ENCODE measurements at places on chromosomes 2 and 18.

GRCh38 chr2:207967121-207967520 lies 58.2 kb downstream of the PLEKHM3 start:
- no peak for DNase-seq

DNA sequence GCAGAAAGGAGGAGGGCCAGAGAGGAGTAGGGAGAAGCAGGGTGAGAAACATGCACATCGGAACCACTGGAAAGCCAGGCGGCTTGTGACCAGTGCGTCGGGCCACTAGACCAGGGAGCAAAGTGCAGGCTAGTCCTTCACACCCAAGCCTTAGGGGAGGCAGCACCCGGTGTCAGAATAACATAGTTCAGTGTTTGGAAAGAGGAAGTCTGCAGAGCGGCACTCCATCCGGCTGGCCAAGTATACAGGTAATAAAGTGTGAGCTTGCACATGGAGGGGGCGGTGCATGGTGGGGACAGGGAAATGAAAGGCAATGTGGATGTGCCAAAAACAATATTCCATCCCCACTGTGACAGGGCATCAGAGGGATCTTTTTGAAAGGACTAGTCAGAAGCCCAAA lies 69.7 kb downstream of the ZNF521 start:
- DNase-seq, result no peak

DNA sequence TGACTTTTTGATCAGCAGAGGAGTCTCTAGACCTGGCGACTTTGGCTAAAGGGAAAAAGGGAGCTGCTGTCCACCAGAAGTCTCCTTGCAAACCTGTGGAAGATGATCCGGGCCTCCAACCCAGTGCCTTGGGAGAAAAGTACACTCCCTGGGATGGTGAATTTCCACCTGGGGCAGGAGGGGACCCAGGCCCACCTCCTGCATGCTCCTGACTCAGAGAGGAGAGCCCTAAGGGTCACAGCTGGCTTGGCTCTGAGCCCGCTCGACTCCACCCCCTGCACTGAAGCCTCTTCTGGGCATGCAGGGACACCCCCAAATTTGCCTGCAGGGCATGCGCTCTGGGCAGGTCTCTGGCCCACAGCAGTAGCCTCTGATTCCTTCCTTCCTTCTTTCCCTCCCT lies 66.5 kb downstream of the PDCL3 start:
- DNase-seq, result no peak

- no peak for DNase-seq
These were observed 106.6 kb upstream of the STON1 start for GRCh38 chr2:48423376-48423775.

DNA sequence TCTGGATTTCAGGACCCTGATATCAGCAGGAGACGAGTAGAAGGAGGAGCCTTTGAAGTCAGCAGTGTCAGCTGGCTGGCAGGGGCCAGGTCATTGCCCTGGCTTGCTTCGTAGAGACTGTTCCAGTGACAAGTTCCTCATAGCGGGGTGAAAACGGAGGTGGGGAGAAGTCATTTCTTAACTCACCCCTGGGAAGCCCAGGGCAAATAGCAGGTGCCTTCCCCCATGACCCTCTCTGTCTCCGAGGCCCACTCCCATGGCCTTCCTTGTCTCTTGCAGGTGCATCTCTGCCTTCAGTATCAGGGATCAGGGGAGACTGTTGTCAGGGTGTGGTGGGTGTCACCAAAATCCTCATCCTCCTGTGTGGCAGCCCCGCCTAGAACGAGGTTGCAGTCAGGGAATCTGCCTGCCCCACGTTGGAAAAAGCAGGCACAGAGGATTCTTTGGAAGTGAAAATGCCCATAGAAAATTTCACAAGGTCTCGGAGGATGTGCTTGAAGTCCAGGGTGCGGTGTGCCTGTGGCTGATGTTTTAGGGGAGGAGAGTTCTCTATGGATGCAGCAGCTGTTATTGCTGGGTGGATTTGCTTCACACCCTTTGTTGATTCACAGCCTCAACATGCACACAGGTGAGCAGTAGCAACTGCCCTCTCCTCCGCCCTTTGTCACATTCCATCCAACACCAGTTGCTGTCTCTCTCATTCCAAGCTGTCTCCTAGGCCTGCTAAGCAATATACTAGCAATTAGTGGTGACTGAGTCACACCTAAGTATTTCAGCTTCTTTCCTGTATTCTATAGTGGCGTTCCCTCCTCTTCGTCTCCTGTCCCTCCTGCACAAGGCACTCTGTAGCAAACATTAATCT lies 142.6 kb upstream of the FHL2 start:
- no peak for DNase-seq

DNA sequence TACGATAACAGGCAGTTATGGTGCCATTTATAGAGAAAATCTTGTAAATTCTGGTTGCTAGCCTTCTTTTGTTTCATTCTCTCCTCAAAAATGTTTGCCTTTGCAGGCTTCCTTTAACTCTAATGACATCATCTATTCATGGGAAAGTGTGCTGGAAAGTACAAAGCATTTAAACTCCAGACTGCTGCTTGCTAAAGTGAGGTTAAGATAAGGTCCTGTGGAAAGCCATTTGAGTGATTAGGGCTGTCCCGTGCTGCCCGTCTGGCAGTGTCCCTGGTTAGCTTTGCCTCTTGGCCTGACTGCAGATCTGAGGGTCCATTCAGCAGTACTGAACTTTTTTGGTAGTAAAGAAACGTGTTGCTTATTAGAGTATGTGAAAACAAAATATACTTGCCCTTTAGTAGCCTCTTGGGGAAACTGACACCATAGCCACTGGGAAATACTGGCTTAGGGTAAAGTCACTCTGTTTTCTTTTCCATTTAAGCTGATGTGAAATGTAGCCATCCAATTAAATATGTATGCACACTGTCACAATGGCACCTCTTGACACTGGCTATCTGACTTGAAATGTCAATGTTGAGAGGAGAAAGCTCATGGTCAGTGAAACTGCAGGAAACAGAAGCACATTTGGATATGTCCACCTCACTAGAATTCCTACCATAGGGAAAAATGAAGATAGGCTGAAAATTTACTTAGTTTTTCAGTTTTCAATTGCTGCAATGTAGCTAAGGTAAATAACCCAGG lies 321.5 kb downstream of the SLC8A1 start:
- no peak for DNase-seq

DNA sequence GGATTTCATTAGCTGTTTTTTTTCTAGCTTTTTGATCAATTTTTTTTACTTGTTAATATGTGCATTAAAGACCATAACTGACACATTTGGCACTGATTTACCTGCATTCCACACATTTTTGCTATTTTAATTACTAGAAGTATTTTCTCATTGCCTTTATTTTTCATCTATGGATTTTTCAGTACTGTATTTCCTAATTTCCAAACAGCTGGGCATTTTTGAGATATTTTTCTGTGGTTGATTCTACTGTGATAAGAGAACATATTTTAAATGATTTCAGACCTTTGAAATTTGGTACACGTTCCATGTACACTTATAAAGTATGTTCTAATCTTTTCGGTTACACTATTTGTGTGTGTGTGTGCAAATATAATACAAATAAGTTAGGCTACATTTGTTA lies 135.3 kb downstream of the PARD3B start:
- no peak for DNase-seq

- no peak for DNase-seq
These were observed 185.4 kb downstream of the FBXO15 start for GRCh38 chr18:73962256-73962655.

- no peak for DNase-seq
These were observed 61.2 kb upstream of the RAB27B start for GRCh38 chr18:54767098-54767497.

- no peak for DNase-seq
These were observed 30.6 kb downstream of the SEPTIN10 start for GRCh38 chr2:109582928-109583895.

- no peak for DNase-seq
These were observed 66.8 kb upstream of the FOSL2 start for GRCh38 chr2:28325567-28326468.

DNA sequence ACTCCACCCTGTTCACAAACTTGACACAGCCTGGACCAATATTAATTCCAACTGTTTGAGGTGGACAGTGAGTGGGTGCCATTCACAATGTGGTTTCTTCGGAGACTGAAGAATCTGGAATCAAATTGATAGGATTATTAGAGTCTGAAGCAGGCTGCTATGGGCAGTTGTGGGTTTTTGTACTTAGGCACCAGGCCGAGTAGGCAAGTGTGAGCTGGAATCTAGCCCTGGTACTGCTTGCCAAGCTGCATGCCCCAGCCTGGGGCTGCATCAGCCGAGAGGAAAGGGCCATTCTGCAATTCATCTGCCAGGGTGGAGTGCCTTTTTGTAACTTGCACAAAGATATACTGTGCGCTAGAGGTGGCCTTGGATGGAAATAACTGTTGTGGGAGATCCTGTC lies 654.7 kb upstream of the FANCL start:
- DNase-seq, result peak; percentile 20

GRCh38 chr2:10712185-10712809 lies 9.1 kb upstream of the ATP6V1C2 start:
- DNase-seq, result no peak

GRCh38 chr18:75216212-75216910 lies 5.8 kb downstream of the TSHZ1 start:
- no peak for DNase-seq

- no peak for DNase-seq
These were observed 5.2 kb upstream of the SLC35F6 start for GRCh38 chr2:26758790-26759321.

- DNase-seq, result no peak
These were observed 87.2 kb downstream of the BCL11A start for GRCh38 chr2:60466161-60466702.

- no peak for DNase-seq
These were observed 84.0 kb downstream of the SH3RF3 start for GRCh38 chr2:109212836-109213563.

DNA sequence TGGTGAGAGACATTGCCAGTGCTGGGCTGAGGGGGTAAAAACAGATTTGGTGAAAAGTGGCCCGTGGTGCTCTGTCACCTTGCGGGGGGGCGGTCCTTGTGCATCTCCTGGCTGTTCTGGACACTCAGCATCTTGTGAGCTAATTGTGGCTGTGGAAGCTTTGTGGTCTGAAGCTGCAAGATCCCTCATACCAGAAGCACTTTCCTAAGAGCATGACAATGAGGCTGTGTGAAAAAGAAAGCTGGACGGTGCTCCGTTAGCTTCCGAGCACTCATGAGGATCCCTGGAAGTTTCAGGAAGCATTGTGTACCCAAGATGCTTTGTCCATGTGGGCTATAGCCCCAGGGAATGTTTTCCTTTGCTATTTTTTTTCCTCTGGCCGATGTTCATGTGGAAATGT lies 74.5 kb downstream of the CABLES1 start:
- DNase-seq, result no peak

DNA sequence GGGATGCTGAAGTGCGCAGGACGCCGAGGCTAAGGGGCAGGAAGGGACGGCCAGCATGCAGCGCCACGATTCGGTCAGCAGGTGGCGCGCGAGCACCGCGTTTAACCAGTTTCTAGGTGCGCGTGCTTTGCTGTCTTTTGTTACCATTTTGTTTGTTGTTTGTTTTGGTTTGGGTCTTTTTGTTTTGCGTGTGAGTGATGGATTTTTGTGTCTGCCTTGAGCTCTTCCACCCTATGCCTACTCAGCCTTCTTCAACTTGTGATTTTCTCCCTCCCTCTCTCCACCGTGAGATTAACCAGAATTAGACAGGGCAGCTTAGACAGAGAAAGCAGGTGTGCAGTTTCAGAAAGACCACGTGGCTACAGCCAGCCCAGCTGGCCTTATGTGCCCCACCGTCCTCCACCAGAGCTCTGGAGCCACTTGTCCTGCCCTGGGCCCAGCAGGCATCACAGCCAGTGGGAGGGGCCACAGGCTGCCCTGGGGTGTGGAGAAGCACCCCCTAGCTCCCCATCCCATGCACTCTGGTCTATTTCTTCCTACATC lies 180.2 kb downstream of the RNF144A start:
- DNase-seq, result peak; percentile 86

- DNase-seq, result no peak
These were observed 97.2 kb downstream of the RAB3GAP1 start for GRCh38 chr2:135149251-135149650.

DNA sequence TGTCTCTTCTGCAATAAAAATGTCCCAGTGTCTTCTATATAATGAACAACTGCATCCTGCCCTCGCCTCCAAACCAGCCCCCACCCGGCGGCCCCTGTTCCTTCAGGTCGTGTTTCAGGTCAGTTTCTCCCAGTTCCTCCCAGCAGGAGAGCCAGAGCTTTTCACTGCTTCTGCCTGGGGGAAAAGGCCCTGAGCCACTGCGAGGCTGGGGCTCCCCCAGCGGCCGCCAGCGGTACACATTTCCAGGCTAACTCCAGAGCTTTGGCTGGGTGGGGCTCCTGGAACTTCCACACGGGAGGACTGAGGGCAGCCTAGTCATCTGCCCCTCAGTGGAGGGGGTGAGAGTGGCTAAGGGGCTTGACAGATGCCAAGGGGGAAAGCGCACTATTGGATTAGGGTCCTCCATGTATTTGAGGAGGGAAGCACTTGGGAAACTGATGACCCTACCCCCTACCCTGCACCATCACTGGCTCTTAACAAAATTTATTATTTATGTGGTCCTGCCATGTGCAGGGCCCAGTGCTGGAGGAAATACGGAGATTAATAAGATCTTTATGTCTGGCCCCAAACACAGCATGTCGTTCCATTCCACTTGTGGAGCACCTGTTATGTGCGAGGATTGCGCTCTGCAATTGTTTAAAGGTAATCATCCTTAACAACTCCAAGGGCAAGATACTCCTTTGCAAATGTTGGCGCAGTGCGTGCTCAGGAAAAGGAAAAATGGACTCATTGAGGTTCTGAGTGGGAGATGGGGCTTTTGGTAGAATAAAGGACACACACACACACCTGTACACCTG lies 17.3 kb upstream of the CYS1 start:
- peak; percentile 75 for DNase-seq

- peak; percentile 62 for DNase-seq
These were observed 419.6 kb upstream of the POU3F3 start for GRCh38 chr2:104434318-104434792.

DNA sequence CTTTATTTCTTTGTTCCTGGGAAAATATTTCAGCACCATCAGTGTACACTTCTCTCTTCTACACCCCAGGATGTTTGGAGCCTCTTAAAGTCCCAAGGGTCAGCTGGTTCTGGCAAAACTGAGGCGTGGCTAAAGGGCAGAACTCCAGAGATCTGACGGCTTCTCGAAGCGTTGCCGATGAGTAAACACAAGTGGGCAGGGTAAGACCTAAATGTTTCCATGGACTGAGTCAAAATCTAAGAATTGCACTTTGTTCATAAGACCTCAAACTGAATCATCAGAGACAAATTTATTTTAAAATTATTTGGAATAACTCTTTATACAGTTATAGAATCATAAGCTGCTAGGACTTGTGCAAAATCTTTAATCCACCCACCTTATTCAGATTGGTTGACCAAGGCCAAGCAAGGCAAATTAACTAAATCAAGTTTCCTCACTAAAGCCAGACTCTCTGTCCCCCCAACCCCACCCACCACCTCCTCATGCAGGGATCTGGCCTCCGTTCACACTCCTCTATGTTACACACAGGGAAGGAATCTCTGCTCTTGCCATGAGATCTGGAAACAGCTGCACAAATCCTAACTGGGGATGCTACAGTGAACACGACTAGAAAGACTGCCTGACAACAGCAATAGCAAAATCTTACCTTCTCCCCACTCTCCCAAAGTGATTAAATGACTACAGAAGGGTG lies 342.6 kb upstream of the KLHL29 start:
- no peak for DNase-seq

- no peak for DNase-seq
These were observed 90.0 kb downstream of the SEPTIN10 start for GRCh38 chr2:109523536-109524361.
